ENCODE measurements at places on chromosomes 7 and 10.

DNA sequence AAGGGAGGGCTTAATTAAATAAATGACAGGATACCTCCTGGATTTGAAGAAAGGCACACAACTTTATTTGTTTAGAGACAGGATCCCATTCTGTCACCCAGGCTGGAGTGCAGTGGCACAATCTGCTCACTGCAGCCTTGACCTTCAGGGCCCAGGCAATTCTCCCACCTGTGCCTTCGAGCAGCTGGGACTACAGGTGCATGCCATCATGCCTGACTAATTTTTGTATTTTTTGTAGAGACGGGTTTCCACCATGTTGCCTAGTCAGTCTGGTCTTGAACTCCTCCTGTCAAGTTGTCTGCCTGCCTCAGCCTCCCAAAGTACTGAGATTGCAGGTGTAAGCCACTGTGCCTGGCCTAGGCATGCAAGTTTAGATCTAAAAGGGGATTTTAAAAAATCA is 272.7 kb upstream of the MBL2 start:
- DNase-seq: no peak

- DNase-seq: peak; percentile 68
These were observed 48.7 kb downstream of the PODXL start for GRCh38 chr7:131507592-131508331.

DNA sequence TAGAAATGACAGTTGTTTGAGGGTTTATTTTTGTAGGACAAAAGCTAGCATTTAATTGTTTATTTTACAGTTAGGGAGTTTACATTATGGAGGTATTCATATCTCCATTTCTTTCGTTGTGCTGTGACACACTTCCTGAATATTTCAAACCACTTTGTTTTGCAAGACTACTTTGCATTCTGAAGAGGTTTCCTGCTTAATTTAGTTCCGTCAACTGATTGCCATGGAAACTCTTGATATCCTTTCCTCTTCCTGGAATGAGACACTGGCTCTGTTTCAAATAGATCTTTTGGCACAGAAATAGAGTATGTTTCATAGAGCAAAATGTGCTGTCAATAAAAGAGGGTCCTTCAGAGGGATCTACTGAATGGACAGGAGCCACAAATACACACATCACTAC is 159.5 kb upstream of the AGR3 start:
- peak; percentile 85 for DNase-seq

DNA sequence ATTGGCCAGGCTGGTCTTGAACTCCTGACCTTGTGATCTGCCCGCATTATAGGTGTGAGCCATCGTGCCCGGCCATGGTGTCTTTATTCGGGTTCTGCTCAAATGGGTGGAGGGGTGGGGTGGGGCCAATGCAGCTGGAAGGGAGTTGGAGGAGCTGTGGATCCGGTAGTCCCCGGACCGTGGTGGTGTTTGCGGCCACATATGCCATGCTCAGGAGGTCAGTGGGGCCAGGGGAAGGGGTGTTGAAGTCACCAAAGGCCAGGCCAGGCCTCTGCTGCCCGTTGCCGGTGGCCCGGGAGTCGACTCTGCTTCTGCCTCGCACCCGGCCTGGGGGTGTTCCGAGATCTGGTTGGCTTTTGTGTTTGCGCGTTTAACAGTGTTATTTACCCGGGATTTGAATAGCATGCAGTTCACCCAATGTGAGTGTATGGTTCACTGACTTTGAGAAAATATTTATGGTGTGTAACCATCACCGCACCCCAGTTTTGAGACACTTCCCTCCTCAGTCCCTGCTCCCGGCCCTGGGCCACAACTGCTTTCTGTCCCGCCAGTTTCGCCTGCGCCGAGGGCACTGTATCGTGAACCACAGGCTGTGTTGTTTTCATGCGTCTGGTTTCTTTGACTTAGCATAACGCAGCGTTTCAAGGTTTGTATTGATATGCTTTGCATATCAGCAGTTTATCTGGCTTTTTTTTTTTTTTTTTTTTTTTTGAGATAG is 10.7 kb downstream of the INPP5A start:
- no peak for DNase-seq

- DNase-seq: no peak
These were observed 5.9 kb upstream of the OR2A25 start for GRCh38 chr7:144063710-144064109.

DNA sequence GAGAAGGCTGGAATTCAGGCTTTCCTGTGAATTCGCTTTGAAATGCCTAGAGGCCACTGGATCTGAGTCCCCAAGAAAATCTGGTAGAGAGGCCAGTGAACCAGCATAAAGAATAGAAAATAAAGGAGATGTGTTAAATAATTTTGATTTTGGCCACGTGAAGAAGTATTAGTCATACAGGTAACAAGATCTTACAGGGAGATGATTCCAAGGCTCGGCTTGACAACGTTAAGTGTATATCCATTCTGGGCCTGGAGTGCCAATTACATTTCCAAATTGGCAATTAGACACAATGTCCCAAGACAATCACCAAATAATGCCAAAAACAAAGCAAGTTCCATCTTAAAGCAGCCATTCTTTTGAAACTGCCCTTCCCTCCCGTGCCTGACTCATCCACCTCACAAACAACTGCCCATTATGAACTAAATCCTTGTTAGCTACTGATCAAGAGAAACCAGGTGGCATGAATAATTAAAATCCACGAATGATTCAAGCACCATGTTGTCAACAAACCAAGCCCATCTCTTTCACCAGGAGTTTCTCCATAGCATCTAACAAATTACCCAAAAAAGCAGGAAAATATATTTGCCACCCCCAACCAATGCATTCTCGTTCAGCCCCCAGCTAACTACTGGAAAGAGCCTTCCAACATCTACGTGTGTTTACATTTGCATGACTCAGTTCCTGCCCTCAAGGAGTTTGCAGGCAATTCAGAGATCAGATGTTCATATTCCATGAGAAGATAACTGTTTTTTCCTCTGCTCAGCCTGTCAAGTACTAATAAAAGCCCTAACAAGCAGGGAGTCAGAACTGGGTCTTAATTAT is 8.5 kb downstream of the KCNMA1 start:
- no peak for DNase-seq

GRCh38 chr10:97752956-97753355 is 16.0 kb downstream of the ZFYVE27 start:
- no peak for DNase-seq

- no peak for DNase-seq
These were observed 26.8 kb upstream of the CALCR start for GRCh38 chr7:93601363-93601762.

- peak; percentile 88 for DNase-seq
These were observed 41.1 kb downstream of the PDIA4 start for GRCh38 chr7:148987010-148987750.

DNA sequence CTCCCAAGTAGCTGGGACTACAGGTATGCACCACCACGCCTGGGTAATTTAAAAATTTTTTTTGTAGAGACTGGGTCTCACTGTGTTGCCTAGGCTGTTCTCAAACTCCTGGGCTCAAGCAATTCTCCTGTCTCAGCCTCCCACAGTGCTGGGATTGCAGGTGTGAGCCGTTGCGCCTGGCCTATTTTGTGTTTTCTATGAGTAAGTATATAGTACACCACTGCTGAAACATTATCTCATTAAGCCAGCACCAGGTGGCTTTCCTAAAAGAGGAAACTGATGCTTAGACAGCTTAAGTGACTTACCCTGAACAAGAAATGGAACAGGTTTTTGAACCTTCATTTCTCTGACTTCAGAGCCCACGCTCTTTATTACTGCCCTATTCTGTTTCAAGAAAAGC is 7.8 kb upstream of the PTPN12 start:
- no peak for DNase-seq

GRCh38 chr10:73838008-73838567 is 26.7 kb upstream of the NDST2 start:
- no peak for DNase-seq

DNA sequence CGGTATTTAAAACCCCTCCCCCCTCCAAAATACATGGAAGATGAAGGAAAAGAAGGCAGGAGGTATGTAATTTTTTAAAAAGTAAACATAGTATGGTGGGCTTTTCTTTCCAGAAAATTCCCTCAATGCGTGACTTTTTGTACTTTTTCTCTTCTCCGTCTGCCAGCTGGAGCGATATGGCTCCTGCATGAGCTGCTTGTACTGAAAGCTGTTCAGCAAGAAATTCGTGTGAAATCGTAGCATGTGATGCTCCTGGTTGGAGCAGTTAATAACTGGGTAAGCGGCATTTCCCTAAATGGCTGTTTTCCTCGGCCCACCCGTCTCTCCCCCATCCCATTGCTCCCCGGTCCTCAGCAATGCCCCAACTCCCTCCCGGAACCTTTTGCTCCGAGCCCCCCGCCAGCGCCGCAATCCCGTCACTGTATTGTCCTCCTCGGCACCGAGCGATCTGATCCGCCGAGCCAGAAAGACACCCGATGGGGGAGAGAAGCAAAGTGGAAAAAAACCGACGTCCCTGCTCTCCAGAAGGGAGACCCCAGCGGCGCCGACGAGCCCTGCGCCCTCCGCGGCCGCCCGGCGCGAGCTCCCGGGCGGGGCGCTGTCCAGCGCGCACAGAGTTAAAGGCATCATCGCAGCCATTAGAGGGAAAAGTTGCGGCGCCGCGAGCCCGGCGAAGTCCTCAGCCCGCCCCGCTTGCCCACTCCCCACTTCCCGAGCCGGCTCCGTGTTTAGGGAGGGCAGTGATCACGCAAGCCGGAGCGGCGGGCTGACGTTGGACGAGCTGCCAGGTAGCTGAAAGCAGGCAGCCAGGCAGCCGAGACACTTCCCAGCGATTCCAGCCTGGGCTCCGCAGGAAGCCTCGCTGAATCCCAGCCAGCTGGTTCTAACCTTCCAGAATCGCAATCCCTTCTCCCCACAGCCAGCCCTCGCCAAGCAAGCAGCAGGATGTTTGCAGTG is at the start of gene VSTM2A:
Gene VSTM2A, plus strand, starts transcription at position 707 of the 957 bp plus-strand sequence. CDS start 356 bp downstream, outside the sequence.
- DNase-seq: no peak

DNA sequence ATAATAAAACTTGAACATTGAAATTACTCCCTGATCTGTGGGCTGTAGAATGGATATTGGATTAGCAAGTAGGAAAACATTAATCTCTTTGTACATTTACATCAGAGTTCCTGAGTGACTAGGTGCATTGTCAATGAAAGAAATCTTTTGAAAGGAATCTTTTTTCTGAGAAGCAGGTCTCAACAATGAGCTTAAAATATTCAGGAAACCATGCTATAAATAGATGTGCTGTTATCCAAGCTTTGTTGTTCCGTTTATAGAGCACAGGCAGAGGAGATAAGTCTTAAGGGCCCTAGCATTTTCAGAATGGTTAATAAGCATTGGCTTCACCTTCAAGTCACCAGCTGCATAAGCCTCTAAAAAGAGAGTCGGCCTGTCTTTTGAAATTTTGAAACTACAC is 41.3 kb upstream of the SLC16A12 start:
- no peak for DNase-seq

DNA sequence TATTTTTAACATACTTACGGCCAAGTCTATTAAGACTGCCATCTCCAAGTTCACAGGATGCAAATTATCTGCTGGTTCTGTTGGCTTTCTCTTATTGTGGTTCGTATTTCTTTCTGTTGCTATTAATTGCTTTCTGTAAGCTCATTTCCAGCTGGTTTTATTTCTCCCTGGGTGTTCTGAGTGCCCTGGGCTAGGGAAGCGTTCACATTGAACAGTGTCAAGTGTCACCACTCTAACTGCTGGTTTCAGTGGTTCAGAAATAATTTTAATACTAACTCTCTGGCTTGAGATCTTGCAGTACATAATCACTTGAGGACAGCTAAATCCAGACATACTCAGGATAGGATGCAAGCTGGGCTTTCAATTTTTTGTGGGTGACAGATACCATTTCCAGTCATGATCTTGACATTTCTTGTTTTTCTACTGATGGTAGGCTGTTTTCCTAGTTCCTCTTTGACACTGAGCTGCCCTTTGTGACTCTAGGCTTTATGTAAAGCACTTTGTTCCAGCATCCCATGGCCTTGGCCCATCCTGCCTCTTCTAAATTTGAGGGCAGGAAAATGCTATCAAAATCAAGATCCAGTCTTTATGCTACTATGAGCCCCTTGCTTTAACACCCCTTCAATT is 117.6 kb downstream of the SNX13 start:
- DNase-seq: no peak

GRCh38 chr7:95471071-95471470 is 14.7 kb upstream of the ASB4 start:
- DNase-seq: no peak

- DNase-seq: no peak
These were observed 182.1 kb downstream of the VTI1A start for GRCh38 chr10:112628951-112629609.

DNA sequence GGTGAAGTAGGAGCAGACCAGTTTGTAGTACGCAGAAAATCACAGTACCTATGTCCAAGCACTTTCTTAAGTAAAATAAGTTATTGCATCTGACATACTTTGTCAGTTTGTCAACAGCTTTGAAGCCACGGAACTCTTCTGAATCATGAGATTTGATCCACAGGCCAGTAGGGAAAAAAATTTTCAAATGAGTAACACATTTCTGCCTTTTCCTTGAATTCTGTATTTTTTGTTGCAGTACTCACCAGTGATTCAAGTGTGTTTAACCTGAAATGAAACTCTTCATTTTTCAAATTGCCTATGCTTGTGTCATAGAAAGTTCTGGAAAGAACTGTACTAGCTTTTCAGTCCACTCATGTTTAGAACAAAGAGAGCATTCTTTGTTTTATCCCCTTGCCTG is 337.7 kb downstream of the GATA3 start:
- peak; percentile 49 for DNase-seq

DNA sequence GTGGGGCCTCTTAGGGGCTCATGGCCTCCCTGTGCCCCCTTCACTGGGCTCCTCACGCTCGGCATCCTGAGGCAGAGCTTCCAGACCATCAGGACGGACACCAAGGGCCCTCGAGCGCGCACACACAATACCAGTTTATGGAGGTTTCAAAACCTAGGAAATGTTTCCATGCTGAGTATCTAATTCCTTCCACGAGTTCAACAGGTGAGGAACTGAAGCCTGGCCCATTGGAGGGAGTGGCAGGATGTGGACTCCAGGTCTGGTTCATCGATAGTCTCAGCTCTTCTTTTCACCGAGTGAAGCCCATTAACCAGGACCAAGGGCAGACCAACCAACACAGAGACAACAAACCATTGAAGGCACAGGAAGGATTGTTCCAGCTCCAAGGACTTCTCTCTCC is 336.7 kb upstream of the SHH start:
- no peak for DNase-seq

- no peak for DNase-seq
These were observed 34.7 kb downstream of the SPOCK2 start for GRCh38 chr10:72053690-72054089.
